ENCODE measurements at places on chromosomes 7 and 10. TPM values are rescaled to one million over a fixed set of nuclear protein-coding genes. Genes with fewer than 3 reads are reported as not detected.

DNA sequence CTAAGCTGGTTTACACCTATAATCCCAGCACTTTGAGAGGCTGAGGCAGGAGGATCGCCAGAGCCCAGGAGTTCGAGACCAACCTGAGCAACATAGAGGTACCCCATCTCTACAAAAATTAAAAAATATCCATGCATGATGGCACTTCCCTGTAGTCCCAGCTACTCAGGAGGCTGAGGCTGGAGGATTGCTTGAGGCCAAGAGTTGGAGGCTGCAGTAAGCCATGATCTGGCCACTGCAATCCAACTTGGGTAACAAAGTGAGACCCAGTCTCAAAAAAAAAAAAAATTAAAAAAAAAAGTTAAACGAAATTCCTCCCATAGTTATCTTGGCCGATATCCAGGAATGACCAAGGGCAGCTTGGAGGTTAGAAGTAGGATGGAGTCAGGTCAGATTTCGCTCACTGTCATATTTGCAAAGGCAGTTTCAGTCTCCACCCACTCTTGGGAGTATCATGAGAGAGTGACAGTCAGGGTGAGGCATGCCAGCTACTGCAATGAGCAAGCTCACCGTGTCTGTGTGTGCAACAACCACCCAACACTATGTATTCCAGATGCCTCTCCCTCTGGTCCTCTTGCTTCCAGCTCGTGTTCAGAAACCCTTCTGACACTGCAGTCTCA is 6.0 kb upstream of the ZDHHC4 start:
- no peak overlapping the region for H3K27ac ChIP-seq
- no peak for DNase-seq
- H3K4me1 ChIP-seq: no peaks in the 10 kb centered on the region
- no peaks in the 10 kb centered on the region for H3K27me3 ChIP-seq
- no peak overlapping the region for H3K4me3 ChIP-seq
- H3K36me3 ChIP-seq: no peaks in the 10 kb centered on the region

GRCh38 chr7:4070214-4070613 is 611.9 kb upstream of the FOXK1 start:
- H3K36me3 ChIP-seq: no peaks in the 10 kb centered on the region
- H3K4me3 ChIP-seq: no peak overlapping the region
- no peak overlapping the region for H3K27ac ChIP-seq
- DNase-seq: no peak
- H3K4me1 ChIP-seq: no peaks in the 10 kb centered on the region

The RBM20 gene
- total RNA-seq: 0.04 TPM

The NUDT13 gene
- total RNA-seq: 1.4 TPM

The GET4 gene
- total RNA-seq: 79.1 TPM
